Stimulated activated CD4-positive, alpha-beta T cell treated with anti-CD3 and anti-CD28 coated beads, Interleukin-1b, Interleukin-23, amount 100 ng/mL, for 48 hours (primary cell): ENCODE measurements at places on chromosomes 12 and 14.
A peak's percentile ranks its signal among the peaks of the same experiment; 100 is the strongest.

- DNase-seq, result no peak
These were observed 2.8 kb upstream of the REP15 start for GRCh38 chr12:27693403-27693802.

DNA sequence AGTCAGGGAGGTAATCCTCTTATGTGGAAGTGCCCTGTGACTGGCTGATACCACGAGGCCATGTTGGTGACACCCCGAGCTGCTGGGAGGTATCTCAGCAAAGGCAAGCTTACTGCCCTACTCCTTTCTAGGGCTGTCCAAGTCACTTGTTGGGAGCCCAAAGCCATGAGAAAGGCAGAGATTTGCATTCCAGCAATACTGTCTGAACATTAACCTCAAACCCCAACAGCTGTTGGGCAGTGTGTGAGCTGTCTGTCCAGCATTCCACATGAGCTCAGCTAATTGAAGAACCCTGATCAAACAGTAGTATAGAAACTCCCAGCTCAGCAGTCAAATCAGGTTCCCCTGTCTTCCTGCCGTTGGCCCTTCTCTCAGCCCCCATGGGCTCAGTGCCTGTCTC lies 9.2 kb downstream of the ABHD4 start:
- DNase-seq, result no peak

- no peak for DNase-seq
These were observed 63.1 kb downstream of the B4GALNT3 start for GRCh38 chr12:522692-523378.

GRCh38 chr14:45990252-45990651 lies 661.3 kb downstream of the RPL10L start:
- no peak for DNase-seq

DNA sequence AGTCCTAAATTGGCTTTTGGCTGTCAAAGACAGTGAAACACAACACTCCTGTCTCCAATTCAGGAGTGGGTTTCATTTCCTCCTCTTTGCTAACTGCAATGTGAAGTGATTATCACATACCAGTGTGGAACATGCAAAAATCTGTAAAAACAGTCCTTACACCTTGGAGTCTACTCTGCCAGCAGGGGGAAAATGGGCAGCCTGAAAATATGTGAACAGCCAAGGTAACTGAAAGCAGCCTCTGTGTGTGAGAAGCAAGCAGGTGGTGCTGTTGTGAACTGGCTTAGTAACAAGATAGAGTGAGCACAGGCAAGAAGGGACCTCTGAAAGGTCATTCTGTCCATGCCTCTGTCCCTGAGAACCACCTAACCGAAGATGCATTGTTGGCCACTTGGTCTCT lies 6.0 kb downstream of the PRMT8 start:
- DNase-seq, result no peak

- no peak for DNase-seq
These were observed 10.7 kb upstream of the TBX3 start for GRCh38 chr12:114694436-114695304.

DNA sequence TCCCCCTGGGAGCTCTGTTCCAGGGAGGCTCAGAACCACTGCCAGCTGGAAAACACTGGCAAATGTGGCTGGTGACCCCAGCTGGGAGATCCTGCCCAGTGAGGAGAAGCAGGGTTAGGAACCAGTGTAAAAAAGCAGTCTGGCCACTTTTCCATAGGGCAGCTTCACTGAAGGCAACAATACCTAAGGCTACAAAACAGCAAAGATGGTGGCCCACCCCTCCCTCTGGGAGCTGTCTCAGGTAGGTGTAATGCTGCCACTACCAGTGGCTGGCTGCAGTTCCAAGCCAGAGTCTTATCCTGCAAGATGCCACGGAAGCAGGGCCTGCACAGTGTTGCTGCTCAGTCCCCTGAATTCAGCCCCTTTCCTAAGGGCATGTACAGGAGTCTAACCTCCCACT lies 50.6 kb upstream of the ANO6 start:
- no peak for DNase-seq

DNA sequence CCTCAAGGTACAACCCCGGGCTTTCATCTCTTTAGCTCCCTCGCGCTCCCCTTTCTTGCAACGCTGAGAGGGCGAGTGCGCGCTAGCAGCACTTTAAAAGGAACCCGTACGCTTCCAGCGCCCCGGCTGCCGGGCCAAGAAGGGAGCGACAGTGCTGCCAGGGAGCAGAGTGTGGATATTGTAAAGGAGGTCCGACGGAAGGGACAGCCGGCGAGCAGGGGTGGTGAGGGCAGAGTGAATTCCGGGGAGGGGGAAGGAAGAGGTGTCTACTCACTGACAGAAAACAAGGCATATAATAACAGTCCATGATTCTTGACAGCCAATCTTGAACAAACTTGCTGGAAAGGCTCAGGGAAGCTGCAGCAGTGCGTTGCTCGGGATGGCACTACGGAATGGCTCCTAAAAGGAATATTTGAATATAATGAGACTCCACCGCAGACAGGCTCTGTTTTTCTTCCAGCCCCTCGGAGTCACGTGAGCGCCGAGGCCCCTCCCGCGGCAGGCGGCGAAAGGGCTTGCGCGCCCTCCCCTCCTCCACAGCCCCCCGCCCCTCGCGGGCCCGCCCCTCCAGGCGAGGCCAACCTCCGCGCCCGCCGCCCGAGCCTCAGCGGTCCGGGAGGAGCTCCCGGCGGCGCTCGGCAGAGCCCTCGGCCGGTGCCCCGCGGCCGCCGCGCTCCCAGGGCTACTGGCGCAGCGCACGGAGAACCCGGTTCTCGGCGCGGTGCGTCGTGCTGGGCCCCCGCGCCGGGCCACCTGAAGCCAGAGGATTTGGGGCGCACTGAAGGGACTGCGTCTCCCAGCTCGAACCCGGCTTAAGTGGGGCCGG lies 3.4 kb downstream of the BMP4 start:
- DNase-seq, result no peak

DNA sequence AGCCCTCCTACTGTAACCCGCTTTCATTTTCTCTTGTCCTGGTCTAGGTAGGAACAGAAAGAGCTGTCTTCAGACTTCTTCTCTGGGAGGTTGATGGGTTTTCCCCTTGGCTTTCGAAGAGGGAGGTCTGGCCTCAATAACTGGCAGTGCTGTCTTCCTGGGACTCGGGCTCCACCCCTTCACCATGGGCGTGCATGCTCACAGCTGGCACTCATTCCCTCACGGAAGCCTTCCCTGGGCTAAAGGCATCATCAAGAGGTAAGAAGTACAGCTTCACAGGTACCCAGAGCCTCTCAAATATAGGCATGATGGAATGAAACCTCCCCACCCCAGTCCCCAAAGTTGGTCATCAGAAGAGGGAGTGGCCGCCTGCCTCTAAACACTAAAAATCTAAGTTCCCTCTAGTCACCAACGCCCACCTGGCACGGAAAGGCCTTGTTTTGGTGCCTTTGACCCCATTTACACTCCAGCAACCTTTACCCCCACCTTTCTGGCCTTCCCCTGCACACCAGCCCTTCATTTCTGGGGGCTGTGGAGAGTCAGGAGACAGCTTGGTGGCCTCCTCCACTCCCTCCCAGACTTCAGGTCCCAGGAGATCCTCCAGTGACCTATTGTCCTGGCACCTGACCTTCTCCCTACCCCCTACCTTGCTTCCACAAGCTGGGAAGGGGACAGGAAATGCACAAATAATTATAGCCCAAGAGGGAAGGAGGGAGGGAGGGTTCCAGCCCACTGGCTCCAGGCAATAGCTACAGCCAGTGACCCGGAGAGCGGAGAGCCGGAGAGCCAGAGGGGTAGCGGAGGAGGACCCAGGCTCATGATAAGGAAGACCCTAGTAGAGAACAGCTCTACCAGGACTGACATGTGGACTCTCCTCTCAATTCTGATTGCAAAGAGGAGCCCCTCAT lies 2.8 kb downstream of the RAPGEF3 start:
- DNase-seq, result no peak

DNA sequence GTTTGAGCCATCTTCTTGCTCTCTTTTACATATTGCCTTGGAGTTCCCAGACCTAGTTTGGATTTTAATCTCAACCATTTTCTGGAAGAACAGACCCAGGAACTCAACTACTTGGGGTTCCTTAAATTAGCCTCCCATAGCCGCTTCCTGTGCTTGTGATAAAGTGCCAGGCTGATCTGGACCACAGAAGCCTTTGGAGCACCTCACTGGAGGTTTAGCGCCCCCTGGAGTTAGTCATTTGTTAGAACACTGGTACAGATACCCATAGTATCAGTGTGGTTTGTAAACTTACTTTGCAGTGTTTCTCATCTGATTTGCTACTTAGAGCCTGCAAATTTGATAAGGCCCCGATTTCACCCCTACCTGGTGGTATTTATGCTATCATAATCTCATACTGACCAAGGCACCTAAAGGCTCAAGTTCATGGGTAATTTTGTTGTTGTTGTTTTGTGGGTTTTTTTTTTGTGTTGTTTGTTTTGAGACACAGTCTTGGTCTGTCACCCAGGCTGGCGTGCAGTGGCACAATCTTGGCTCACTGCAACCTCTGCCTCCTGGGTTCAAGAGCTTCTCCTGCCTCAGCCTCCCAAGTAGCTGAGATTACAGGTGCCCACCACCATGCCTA lies 3.7 kb downstream of the UNC119B start:
- peak; percentile 73 for DNase-seq

- no peak for DNase-seq
These were observed 20.5 kb upstream of the ZNF740 start for GRCh38 chr12:53160000-53160399.

DNA sequence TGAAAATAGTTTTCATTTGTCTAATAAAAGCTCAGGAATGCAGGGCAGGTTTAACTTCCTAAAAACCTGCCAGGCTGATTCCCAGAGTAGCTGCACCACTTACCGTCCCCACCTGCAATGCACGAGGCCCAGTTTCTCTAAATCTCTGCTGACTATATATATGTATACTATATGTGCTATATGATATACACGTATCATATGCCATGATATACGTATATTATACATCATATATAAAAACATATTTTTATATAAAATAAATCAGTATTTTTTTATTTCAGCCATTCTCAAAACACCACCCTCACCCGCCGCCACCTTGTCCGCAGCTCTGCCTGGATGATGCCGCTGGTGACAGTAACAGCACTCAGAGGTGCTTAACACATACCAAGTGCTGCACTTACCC lies 2.3 kb downstream of the ANKLE2 start:
- DNase-seq, result no peak

DNA sequence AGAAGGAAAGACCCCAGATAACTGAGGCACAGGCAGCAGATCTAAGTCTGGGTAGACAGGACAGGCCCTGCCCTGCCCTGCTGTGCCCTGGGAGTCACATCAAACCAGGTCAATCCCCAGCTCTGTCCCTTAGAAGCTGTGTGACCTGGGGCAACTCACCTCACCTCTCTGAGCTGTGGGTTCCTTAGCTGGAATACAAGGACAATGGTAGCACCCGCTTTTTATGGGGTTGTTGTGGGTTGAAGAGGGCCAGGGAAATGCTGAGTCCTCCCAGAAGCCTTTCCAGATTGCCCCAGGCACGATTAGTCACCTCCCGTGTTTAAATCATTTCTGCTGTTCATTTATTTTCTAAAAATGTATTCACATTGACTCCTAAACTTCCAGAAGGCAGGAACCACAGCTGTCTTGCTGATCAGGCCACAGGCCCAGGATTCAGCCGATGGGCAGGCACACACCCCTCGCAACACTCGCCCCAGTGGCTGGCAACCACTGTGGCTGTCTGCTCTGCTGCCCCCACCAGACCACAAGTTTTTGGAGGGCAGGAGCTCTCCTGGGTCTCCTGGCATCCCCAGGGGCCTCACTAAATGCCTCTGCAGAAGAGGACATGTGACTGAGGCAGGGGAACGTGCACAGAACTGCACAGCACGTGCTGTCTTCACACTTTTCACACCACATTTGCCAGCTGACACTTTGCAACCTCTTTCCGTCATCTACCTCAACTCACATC lies 3.0 kb downstream of the SELPLG start:
- no peak for DNase-seq

- no peak for DNase-seq
These were observed 28.5 kb downstream of the FAIM2 start for GRCh38 chr12:49875115-49875720.

GRCh38 chr14:76098047-76098446 lies 53.7 kb upstream of the GPATCH2L start:
- no peak for DNase-seq

DNA sequence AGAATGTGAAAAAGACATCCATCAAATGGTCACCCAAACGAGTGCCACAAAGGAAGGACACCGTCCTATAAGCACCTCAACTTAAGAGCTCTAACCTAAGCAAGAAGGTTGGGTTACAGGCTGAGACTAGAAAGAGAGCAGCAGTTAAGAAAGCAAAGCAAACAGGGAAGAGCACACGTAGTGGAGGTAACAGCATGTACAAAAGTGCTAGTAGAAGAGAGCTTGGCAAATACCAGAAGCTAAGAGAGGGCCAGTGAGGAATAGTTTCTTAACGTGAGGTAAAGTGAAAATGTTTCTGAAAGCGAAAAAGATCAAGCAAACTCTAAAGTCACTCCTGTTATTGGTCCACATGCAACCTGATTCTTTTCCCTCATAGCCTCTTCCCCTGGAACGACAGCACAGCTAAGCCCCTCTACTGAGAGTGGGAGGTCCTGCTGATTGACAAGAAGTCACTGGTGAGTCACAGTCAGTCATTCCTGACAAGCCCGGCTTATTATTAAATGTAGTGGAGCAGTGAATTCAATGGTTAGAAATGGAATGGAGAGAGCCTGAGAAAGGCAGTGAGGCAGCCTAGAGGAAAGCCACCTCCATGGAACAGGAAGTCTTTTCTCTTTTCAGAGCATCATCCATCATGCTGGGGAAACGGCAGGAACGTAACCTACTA lies 204.4 kb downstream of the SLC25A21 start:
- DNase-seq, result no peak

GRCh38 chr12:103268831-103269514 lies 226.8 kb downstream of the C12orf42 start:
- no peak for DNase-seq

DNA sequence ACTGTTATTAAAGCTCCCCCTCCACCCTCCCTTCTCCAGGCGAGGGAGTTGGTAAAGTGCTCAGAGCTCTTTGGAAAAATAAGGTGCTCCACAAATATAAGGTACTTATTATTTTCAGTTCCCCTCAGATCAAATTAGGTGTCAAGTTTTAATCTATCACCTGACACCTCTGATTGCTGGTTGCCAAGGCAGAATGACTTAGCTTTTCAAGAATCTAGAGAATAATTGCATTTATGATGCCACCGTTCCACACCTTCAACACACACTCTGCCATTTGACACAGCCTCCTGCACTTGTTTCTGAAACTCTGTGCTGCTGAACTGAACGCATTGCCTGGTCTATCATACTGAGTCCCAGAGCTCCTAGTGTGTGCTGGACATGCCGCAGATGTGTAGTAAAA lies 128.6 kb downstream of the CRACR2A start:
- DNase-seq, result no peak

DNA sequence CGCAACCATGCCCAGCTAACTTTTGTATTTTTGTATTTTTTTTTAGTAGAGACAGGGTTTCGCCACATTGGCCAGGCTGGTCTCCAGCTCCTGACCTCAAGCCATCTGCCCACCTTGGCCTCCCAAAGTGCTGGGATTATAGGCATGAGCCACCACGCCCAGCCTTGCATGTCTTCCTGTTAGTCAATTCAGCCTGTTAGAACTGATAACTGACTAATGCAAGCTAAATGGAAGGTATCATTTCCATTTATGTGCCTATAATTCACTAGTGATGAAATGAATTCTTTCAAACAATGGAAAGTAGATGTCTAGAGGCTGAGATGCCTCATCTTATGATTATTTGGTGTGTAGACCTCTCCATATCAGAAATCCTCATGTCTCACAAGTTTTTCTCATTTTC lies 37.3 kb upstream of the DIP2B start:
- DNase-seq, result no peak
